ENCODE measurements at places on chromosomes 13 and 19. TPM values are rescaled to one million over a fixed set of nuclear protein-coding genes. Genes with fewer than 3 reads are reported as not detected.

Gene ZNF835
- 10.5 TPM for total RNA-seq

Gene RASIP1
- 0.54 TPM for total RNA-seq

Gene GIPR
- under 0.01 TPM for total RNA-seq

Gene ELOF1
- 56.3 TPM for total RNA-seq
